Left hindlimb (tissue), 1 donor: ENCODE measurements at places on chromosomes 3 and 15.
A peak's percentile ranks its signal among the peaks of the same experiment; 100 is the strongest.

GRCh38 chr15:48031466-48031865 is 89.3 kb upstream of the SLC24A5 start:
- no peak for DNase-seq

DNA sequence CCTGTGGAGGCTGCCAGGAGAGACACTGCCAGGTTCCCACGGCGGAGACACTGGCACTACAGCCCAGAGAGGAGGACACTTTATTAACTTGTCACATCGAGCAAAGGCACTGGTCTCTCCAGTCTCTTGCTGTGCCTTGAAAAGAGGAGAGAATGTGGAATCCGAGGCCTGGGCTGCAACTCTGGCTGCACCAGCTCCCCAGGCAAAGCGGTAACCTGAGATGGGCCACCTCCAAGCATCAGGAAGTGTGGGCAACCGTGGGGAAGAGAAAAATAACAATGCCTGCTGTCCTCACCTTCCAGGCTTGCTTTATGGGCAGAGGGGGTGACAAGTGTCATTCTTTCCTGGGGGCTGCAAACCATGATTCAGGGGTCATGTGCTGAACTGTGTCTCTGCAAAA is 91.6 kb upstream of the RGMA start:
- DNase-seq = no peak

DNA sequence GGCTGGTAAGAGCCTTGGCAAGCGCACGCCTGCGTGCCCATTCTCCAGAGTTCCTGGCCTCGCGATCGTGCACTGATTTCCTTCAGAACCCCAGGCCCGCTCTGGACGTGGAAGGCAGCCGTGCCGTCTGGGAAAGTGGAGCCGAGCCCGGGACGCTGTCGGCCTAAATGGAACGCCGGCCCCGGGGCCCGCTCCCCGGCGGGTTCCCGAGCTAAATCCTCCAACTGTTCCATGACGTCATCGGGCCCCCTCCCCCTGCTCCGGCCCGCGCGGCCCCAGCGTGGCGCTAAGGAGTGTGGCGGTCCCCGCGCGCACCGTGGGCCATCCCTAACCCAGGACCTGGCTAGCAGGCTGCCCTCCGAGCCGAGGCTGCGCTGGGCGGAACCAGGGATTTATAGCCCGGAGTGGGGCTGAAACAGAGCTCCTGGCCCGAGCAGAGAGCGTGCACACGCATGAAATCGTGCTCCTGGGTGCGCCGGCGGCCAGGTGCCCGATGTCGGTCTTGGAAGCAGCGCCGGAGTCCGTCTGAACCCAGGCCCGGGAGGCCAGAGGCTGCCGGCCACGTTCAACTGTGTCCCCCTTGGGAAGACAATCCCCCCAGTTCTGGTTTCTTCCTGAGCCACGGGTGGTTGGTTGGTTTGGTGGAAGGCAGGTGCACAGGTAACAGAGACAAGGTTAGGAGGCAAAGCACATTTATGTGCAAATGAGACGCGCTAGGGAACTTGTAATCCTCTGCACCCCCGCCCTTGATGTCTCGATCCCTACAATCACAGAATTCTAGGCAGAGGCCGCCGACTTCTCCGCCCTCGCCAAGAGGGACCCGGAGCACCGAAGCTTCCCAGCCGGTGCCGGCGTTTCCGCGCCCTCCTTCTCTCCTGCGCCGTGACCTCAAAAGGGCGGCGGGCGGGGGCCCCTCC is 84.9 kb upstream of the ETV5 start:
- DNase-seq = peak; percentile 59

DNA sequence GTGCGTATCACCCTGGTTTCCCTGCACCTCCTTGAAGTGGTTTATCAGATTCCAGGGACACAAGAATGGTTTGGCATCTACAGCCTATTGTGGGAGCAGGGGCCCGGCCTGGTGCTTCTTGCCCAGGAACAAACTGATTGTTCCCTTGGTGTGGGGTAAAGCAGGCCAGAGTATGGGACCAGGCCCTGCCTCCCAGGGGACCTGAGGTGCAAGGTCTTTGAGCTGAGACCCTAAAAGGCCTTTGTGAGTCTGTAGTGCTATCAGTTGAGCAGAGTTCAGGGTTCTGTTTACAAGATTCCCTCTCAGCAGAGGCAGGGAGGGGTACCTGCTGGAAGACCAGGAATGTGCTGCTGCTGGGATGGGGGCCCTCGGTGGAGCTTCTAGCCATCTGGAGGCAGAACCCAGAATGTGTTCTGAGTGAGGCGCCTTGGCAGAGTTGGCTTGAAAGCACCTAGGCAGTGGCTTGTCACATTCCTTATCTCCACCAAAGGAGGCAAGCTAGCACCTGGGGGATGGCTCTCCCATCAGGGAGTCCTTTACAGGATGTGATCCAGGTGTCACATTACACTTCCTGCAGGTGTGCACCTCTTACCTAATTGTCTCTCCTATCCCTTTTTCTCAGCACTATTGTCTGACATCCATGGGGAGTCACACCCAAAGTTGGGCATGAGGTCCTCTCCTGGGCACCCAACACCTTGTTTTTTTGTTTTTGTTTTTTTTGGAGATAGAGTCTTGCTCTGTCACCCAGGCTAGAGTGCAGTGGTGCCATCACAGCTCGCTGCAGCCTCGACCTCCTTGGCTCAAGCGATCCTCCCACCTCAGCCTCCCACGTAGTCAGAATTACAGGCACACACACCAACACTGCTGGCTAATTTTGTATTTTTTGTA is 13.1 kb downstream of the FLNB start:
- no peak for DNase-seq

DNA sequence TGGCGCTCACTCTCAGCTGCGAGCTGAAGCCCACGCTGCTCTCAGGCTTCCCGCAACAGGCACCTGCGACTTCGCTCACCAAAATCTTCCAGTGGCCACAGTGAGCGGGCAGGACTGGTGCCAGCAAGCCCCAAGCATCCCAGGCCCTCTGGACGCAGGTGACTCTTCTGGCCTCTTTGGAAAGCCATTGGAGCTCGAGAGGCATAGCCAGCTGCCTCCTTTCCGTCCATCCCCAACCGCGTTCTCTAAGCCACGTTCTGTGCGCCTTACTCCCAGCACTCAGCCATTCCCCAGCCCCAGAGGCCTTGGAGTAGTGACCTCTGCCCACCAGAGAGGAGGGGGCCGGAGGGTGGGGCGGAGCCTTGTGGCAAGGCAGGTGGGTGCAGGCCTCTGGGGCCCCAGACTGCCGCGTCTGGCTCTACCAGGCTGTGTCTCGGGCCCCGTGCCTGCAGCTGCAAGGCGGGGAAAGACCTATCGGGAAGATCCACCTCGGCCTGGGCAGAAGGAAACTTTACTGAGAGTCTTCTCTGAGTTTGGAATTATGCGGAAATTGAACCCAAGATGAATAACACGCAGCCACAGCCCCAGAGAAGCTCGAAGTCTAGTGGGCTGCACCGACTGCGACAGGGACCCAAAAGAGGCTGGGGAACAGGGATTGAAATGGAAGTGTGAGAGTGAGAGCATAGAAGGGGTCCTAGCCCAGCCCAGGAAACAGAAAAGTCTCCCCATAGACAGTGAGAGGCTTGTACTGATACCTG is 3.6 kb upstream of the SOX14 start:
- no peak for DNase-seq

DNA sequence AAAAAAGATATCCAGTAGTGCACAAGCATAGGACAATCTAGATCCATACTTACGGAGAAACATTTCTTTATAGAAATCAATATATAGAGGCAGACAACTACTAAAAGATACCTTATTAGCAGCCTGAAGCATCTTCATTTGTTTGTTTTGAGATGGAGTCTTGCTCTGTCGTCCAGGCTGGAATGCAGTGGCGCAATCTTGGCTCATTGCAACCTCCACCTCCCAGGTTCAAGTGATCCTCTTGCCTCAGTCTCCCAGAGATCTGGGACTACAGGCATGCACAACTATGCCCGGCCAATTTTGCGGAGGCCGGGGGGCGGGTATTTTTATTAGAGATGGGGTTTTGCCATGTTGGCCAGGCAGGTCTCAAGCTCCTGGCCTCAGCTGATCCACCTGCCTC is 18.3 kb upstream of the SLMAP start:
- DNase-seq = no peak

- no peak for DNase-seq
These were observed 43.3 kb upstream of the SLCO2A1 start for GRCh38 chr3:134072881-134073582.
